Activated CD8-positive, alpha-beta memory T cell treated with anti-CD3 and anti-CD28 coated beads, Interleukin-2, amount 10 ng/mL, durations not matched to agents 7 days and 5 days (primary cell): ENCODE measurements at places on chromosomes 1 and 21. TPM values are rescaled to one million over a fixed set of nuclear protein-coding genes. Genes with fewer than 3 reads are reported as not detected.

DNA sequence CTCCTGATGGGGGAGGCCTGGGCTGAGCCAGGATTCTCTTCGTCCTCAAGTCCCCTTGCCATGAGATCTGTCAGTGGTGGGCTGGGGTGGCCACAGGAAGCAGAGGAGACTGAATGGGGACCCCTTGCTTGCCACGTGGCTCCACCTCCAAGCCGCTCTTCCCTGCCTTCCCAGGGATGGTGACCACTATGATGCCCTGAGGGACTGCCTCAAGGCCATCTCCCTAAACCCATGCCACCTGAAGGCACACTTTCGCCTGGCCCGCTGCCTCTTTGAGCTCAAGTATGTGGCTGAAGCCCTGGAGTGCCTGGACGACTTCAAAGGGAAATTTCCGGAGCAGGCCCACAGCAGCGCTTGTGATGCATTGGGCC is 20.9 kb upstream of the TMEM222 start:
- peaks cover 5% of the 10 kb centered on the region for H3K4me1 ChIP-seq
- H3K4me3 ChIP-seq = no peak overlapping the region
- no peak overlapping the region for H3K27ac ChIP-seq
- no peaks in the 10 kb centered on the region for H3K27me3 ChIP-seq

DNA sequence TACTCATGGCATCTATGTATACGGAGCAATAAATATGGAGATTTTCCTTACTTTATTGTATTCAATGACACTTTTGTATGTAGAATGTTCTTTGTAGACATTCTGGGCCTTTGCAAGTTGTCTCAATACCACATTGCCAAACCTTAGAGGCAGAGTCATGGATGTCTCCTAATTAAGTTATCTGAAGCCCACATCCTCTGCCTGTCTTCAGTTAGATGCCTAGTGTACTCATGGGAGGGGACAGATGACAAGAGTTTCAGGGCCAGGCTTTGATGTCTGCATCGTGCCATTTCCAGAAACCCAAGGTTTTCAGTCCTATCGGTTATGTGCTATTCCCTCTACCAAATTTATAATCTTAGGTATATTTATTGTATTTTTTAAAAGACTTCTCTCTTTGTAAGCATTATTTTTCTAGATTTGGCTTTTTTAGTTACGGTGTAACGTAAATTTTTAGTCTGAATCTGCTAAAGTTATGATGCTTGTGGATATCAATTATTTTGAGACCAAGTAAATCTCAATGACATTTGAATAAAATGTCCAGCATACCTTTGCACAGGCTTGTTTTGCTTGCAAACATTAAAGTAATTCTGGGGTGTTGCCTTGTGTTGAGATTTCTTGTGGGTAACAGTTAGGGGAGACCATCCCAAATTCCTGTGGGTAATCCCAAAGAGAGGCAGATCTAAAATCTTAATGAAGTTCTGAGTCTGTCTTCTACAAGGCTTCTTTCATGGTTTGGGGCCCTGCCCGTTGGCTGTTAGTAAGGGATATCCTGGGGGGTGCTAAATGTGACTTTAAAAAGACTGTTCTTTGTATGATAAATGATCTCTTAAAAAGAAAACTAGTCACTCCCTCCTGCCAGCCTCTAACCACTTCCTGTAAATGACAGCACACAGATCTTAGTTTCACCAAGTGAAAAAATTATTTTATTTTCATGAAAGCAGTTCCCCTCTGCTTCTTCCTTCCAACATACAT is 8.0 kb upstream of the MACF1 start:
- H3K27me3 ChIP-seq = no peaks in the 10 kb centered on the region
- DNase-seq = peak; percentile 83

Gene OR2T11
- total RNA-seq = not detected

GRCh38 chr1:13544221-13544556 is 30.4 kb upstream of the LRRC38 start:
- no peak for DNase-seq
- H3K27me3 ChIP-seq = no peaks in the 10 kb centered on the region
- H3K4me1 ChIP-seq = no peaks in the 10 kb centered on the region
- no peak overlapping the region for H3K27ac ChIP-seq

DNA sequence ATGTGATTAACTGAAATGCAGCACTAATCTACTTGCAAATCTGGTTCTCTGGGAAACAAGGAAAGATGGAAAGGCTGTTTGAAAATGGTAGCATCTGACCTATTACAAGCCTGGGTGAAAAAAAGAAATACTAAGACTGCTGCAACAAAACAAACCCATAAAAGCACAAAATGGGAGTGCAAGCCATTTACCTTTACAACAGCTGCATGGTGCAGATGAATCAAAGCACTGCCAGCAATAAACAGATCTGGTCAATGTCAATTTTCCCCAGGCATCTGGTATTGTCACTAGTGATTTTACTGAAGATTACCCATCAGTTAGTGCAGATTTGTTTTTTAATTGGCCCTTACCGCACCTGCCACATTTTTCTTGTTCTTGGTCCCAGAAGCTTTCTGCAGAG is 1341.7 kb downstream of the PLA2G4A start:
- no peaks in the 10 kb centered on the region for H3K27me3 ChIP-seq
- H3K4me3 ChIP-seq = no peak overlapping the region
- H3K36me3 ChIP-seq = no peaks in the 10 kb centered on the region
- no peak for DNase-seq
- no peak overlapping the region for H3K27ac ChIP-seq

GRCh38 chr1:246265481-246265880 is 241.6 kb downstream of the SMYD3 start:
- H3K4me1 ChIP-seq = no peaks in the 10 kb centered on the region
- peaks cover 6% of the 10 kb centered on the region for H3K36me3 ChIP-seq
- no peaks in the 10 kb centered on the region for H3K27me3 ChIP-seq
- H3K27ac ChIP-seq = no peak overlapping the region
- no peak overlapping the region for H3K4me3 ChIP-seq

Gene CHODL
- 0.32 TPM for total RNA-seq

- no peak for DNase-seq
- H3K27me3 ChIP-seq = peaks cover 13% of the 10 kb centered on the region
- no peaks in the 10 kb centered on the region for H3K36me3 ChIP-seq
- peaks cover 3% of the 10 kb centered on the region for H3K4me1 ChIP-seq
- H3K27ac ChIP-seq = no peak overlapping the region
These were observed 6.1 kb downstream of the MYBPHL start for GRCh38 chr1:109300650-109301151.

Gene GNL2
- total RNA-seq = 73.6 TPM

GRCh38 chr1:22824975-22825374 is 114.3 kb downstream of the EPHB2 start:
- H3K27me3 ChIP-seq = peaks cover 4% of the 10 kb centered on the region
- DNase-seq = no peak
- H3K36me3 ChIP-seq = no peaks in the 10 kb centered on the region

- no peaks in the 10 kb centered on the region for H3K4me1 ChIP-seq
- H3K4me3 ChIP-seq = no peak overlapping the region
- no peak for DNase-seq
- H3K27me3 ChIP-seq = peaks cover 10% of the 10 kb centered on the region
- H3K27ac ChIP-seq = no peak overlapping the region
These were observed 54.9 kb upstream of the CASZ1 start for GRCh38 chr1:10851024-10852013.

GRCh38 chr1:47622776-47623556 is 185.1 kb downstream of the FOXD2 start:
- no peak overlapping the region for H3K4me3 ChIP-seq
- H3K27me3 ChIP-seq = peaks cover 4% of the 10 kb centered on the region
- DNase-seq = peak; percentile 29
- H3K36me3 ChIP-seq = no peaks in the 10 kb centered on the region

DNA sequence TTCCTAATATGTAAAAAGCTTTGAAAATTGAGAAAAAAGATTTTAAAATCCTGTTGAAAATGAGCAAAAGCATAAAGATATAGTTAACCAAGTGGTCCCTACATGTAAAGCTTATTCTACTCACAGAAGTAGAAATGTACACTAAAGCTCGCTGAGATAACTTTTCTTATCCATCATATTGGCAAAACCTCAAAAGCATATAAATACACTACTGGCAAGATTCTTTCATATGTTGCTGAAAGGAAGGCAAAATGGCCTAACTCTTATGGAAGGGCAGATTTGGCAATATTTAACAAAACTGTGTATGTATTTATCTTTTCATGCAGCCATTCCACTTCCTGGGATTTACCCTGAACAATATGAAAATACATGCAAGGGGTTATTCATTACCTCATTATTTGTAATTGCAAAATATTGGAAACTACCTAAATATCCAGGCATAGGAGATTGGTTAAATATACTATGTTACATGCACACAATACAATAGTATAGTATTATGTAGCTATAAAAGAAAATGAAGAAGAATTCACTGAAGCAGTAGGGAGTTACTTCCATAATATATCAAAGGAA is 43.2 kb upstream of the LYPLAL1 start:
- no peaks in the 10 kb centered on the region for H3K4me1 ChIP-seq
- H3K27me3 ChIP-seq = peaks cover 2% of the 10 kb centered on the region
- DNase-seq = no peak
- H3K36me3 ChIP-seq = no peaks in the 10 kb centered on the region
- no peak overlapping the region for H3K4me3 ChIP-seq

Gene KRTAP13-2
- not detected for total RNA-seq

Gene SPATA1
- 2.1 TPM for total RNA-seq
